Lower leg skin (tissue), 4 donors: ENCODE measurements at places on chromosomes 6 and 20. TPM values are rescaled to one million over a fixed set of nuclear protein-coding genes. Genes with fewer than 3 reads are reported as not detected.

The MAPK13 gene
- total RNA-seq: 115 TPM

DNA sequence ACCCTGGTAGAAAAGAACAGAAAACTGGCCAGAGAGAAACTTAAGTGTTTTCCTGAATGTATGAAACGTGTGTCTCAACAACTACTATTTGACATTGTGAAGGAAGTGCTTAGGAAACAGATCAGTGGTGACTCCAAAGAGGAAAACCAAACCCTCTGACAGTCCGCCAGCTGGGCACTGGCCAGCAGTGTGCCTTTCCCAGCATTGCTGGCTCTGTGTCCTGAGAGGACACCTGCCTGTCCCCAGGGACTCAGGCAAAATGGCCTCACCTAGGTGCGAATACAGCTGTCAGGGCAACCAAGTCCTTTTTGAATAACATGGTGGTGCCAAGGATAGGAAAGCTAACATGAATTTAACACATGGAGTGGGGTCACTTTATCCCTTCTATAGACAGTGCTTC is 72.5 kb downstream of the NDUFAF5 start:
- no peak for DNase-seq

GRCh38 chr6:53309901-53310300 is 38.8 kb downstream of the ELOVL5 start:
- DNase-seq: no peak

- DNase-seq: no peak
These were observed 85.2 kb downstream of the FKBP5 start for GRCh38 chr6:35603326-35604202.

DNA sequence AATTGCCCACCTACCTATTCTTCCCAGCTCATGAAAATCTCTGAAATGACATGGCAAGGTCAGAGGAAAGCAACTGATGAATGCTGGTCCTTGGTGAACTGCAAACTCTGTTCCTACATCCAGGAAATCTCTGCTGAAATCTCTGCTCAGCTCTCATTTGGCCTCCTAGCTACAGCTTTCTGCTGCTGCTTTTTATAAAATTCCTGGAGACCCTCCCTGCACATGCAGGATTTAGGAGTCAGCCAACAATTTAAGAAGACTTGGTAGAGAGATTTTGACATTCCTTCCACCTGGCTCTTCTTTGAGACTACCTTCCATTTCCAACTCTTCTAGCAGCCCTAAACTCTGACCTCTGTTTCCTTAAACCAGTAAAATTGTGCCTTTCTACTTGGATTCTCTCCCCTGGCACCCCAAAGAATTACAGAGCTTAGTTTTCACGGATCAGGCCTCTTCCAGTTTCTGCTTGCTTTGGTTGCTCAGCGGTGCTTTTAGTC is 55.5 kb downstream of the PDE7B start:
- DNase-seq: no peak

DNA sequence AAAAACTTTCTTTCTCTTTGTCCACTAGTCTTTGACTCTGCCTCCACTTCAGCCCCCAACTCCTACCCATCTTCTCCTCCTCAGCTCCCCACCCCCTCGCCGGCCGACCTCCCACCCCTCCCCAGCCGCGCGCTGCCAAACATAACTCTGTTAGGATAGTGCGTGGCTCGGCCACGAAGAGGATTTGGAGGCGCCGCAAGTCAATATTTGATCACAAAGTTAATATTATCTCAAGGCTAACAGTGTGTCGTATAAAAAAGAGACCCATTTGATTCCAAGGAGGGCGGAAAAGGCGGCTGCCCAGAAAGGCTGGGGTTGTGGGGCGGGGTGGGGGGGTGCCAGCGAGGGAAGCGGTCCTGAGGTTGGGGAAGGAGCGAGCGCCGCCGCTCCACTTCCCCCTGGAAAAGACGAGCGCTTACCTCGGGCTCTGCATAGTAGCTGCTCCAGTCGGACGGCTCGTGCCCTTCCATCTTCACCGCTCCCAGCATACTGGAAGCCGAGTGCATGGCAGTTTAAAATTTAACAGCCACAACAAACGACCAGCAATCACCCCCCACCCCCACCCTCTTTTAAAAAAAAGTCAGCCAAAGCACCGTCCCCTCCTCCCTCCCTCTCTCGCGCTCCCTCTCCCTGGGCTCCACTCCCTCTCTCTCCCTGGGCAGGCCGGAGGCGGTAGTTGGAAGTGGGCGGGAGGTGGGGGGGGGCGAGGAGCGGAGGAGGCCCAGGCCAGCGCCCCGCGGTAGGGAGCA is 425 bp downstream of the FOXA2 start:
- DNase-seq: no peak

GRCh38 chr6:71675386-71675785 is 211.0 kb upstream of the RIMS1 start:
- no peak for DNase-seq

DNA sequence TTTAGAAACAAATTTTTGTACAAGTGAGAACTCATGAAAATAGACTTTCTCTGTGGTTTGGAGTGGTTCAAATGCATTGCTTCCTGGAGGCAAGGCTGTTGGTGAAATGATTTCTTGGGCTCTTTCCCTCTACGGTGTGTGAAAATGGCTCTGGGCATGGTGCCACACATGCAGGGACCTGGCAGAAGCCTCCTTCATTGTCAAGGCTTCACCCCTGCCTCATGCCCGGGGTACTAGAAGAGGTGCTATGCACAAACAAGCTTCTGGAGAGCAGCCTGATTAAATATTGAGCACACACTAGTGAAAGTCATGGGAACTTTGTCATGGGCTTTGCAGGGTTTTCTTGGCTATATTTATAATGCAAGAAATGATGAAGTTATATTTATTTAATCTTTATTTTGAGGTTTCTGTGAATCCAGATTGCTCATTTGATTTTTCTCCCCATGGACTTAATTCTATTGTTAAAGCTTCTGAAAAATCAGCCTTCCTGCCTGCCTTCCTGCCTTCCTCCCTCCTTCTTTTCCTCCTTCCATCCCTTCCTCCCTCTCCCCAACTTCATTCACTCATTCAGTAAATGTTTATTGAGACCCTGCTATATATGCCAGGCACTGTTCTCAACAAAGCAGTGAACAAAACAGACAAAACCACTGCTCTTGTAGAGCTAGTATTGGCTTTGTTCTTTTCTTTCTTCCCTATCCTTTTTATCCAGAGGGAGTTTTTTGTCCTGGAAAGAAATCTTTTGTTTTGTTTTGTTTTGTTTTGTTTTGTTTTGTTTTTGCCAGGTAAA is 21.0 kb downstream of the C6orf89 start:
- DNase-seq: no peak

- DNase-seq: no peak
These were observed 20.2 kb upstream of the SLC22A7 start for GRCh38 chr6:43277643-43278523.

DNA sequence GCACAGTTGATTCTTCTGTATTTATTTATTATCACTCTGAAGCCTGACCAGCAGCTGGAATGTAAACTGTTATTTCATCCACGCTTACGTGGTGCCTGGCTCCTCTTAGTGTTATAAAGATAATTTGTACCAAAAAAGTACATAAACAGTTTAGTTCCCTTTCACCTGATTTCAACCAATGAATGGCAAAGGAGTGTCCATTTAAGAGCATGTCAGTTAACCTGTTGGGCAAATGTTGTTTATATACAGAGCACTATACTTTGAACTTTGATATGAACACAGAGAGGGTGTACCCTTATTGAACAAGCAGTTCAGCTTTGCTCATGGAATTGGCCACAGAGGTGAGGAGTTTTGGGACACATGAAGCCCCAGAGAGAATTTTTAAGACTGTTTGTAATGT is 7.2 kb upstream of the CTCFL start:
- DNase-seq: no peak

GRCh38 chr6:21340573-21340972 is 253.0 kb upstream of the SOX4 start:
- DNase-seq: no peak

DNA sequence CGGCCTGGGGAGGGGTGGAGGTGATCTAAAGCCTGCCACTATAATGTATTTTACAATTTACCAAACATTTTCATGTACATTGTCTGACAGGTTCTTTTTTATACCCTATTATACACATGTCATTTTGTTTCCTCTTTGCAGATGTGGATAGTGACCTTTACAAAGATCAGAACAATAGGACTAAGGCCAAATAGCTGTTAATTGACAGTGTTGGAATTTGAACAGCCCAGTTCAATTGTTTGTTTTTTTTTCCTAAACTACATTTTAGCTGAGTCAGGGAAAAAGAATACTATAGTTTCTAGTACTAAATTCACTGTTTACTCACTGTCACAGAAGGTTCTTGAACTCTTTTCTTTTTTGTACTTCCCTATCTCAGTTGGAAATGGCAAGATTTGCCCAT is 40.2 kb downstream of the PGM3 start:
- DNase-seq: no peak
